CD4-positive, alpha-beta memory T cell (primary cell): ENCODE measurements at places on chromosomes 11 and 22.

GRCh38 chr11:60362241-60362640 is 16.1 kb upstream of the MS4A7 start:
- no peaks in the 10 kb centered on the region for H3K27me3 ChIP-seq
- H3K4me3 ChIP-seq: no peak overlapping the region
- DNase-seq: no peak
- H3K27ac ChIP-seq: no peak overlapping the region
- H3K4me1 ChIP-seq: no peaks in the 10 kb centered on the region
- no peaks in the 10 kb centered on the region for H3K36me3 ChIP-seq

GRCh38 chr11:57571606-57572005 is 4.1 kb upstream of the UBE2L6 start:
- no peak for DNase-seq
- no peak overlapping the region for H3K27ac ChIP-seq
- H3K36me3 ChIP-seq: no peaks in the 10 kb centered on the region

DNA sequence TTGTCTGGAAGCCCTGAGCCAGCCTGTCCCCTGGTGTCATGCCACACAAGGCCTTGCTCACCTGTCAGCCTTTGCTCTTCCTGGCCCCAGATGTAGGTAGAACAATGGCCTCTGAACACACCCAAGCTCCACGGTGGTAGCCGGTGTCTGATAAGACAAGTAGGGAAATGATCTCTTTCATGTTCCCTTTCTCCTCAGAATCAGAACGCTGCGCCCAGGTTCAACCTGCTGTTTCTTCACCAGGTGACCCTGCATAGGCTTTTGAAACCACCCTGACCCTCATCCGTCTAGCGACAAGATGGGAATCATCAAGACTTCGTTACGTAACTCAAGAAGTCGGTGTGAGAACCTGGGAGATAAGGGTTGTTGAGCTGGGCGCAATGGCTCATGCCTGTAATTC is 28.7 kb upstream of the YWHAH start:
- no peaks in the 10 kb centered on the region for H3K36me3 ChIP-seq
- H3K27ac ChIP-seq: no peak overlapping the region
- no peaks in the 10 kb centered on the region for H3K4me1 ChIP-seq
- H3K4me3 ChIP-seq: no peak overlapping the region
- no peak for DNase-seq

- H3K27me3 ChIP-seq: no peaks in the 10 kb centered on the region
- H3K4me3 ChIP-seq: no peak overlapping the region
- H3K36me3 ChIP-seq: no peaks in the 10 kb centered on the region
- no peak overlapping the region for H3K27ac ChIP-seq
- DNase-seq: no peak
- H3K4me1 ChIP-seq: no peaks in the 10 kb centered on the region
Measured at GRCh38 chr11:120548682-120549209, 37.2 kb downstream of the GRIK4 start.

GRCh38 chr11:119027561-119028345 is 2.9 kb downstream of the SLC37A4 start:
- peaks cover 37% of the 10 kb centered on the region for H3K4me1 ChIP-seq
- H3K4me3 ChIP-seq: no peak overlapping the region
- no peak overlapping the region for H3K27ac ChIP-seq
- H3K36me3 ChIP-seq: peaks cover 21% of the 10 kb centered on the region
- DNase-seq: no peak

- no peak overlapping the region for H3K4me3 ChIP-seq
- H3K27me3 ChIP-seq: no peaks in the 10 kb centered on the region
- DNase-seq: no peak
- no peak overlapping the region for H3K27ac ChIP-seq
- H3K4me1 ChIP-seq: no peaks in the 10 kb centered on the region
Measured at GRCh38 chr22:32310777-32311176, 46.9 kb upstream of the RFPL3 start.

- no peaks in the 10 kb centered on the region for H3K4me1 ChIP-seq
- no peak overlapping the region for H3K4me3 ChIP-seq
- no peak overlapping the region for H3K27ac ChIP-seq
- H3K27me3 ChIP-seq: no peaks in the 10 kb centered on the region
- no peak for DNase-seq
Measured at GRCh38 chr11:114616516-114616915, 20.9 kb upstream of the NXPE4 start.

- no peak for DNase-seq
- H3K4me1 ChIP-seq: no peaks in the 10 kb centered on the region
- H3K27ac ChIP-seq: no peak overlapping the region
- no peaks in the 10 kb centered on the region for H3K36me3 ChIP-seq
- H3K4me3 ChIP-seq: no peak overlapping the region
Measured at GRCh38 chr11:84564180-84564866, 1062.8 kb downstream of the DLG2 start.

DNA sequence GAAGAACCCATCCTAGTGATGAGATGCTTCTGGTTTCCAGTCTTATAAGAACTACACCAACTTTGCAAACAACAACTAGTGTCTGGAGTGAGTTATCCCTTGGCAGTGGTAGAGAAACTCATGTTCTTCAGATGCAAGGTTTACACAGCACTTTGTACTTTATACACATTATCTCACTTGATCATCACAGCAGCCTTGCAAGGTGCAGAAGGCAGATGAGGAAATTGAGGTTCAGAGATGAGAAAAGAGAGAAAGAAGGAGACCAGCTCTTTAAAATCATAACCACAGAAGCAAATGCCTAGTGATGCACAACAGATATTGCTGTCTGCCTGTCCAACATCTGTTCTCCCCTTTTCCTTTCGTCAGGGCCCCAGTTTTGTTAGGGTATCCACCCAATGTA is 16.7 kb upstream of the CD44 start:
- H3K4me3 ChIP-seq: no peak overlapping the region
- H3K36me3 ChIP-seq: no peaks in the 10 kb centered on the region
- H3K4me1 ChIP-seq: peaks cover 61% of the 10 kb centered on the region
- peak overlapping the region; percentile 28 for H3K27ac ChIP-seq
- no peaks in the 10 kb centered on the region for H3K27me3 ChIP-seq

DNA sequence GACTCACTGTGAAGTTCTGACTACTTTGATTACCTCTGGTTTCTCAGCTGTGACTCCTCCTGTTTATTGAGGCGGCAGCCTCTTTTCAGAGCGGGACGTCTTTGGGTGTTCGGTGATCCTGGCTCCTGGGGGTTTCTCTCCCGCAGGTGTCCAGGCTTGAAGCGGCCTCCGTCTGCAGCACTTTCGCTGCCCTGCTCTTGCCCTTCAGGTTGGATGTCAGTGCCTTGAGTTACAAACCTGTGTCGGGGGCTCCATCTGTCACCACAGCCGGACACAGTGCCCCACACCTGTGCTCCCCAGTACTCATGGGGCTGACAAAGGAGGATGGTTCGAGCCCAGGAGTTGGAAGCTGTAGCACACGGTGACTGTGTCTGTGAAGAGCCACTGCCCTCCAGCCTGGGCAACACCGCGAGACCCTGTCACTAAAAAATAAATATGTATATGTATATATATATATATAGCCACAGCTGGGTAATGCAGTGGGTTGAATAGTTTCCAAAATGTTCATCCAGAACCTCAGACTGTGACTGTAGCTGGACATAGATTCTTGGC is 104.1 kb downstream of the BRD1 start:
- H3K27ac ChIP-seq: no peak overlapping the region
- no peaks in the 10 kb centered on the region for H3K36me3 ChIP-seq
- DNase-seq: no peak
- H3K4me1 ChIP-seq: peaks cover 13% of the 10 kb centered on the region

DNA sequence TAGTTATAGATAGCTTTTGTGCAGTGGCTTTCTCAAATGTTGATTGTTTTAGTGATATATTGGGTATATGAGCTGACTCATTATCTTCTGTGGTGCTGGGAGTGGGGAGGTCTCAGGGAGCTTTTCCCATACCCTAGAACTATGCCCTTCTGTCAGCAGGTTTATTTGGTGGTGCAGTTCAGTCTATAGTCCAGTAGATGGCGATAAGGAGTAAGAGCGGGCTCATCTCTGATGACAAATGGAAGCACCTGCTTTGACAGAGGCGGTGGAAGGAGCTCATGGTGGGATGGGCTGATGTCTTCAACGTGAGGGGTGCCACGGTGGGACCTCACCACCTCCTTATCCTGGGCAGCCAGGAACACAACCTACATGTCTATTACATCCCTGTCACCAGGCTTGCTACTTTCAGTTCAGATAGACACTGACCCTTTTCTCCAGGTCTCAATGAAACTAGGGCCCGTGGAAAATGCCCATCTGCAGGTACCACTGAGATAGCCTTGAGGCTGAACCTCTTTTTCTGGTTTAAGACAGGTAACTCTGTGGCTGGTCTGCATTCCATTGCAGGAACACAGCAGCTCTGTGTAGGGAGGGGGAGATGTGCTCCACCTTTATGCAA is 13.0 kb upstream of the OR6A2 start:
- no peaks in the 10 kb centered on the region for H3K36me3 ChIP-seq
- H3K4me3 ChIP-seq: no peak overlapping the region
- H3K4me1 ChIP-seq: no peaks in the 10 kb centered on the region
- peak; percentile 39 for DNase-seq

GRCh38 chr11:130649801-130650200 is 201.4 kb downstream of the ADAMTS15 start:
- no peak overlapping the region for H3K27ac ChIP-seq
- no peak overlapping the region for H3K4me3 ChIP-seq
- no peaks in the 10 kb centered on the region for H3K36me3 ChIP-seq
- H3K4me1 ChIP-seq: no peaks in the 10 kb centered on the region

- no peak for DNase-seq
- H3K4me1 ChIP-seq: no peaks in the 10 kb centered on the region
- H3K36me3 ChIP-seq: no peaks in the 10 kb centered on the region
- H3K4me3 ChIP-seq: no peak overlapping the region
- H3K27ac ChIP-seq: no peak overlapping the region
Measured at GRCh38 chr22:30879415-30879797, 89.2 kb downstream of the MORC2 start.

DNA sequence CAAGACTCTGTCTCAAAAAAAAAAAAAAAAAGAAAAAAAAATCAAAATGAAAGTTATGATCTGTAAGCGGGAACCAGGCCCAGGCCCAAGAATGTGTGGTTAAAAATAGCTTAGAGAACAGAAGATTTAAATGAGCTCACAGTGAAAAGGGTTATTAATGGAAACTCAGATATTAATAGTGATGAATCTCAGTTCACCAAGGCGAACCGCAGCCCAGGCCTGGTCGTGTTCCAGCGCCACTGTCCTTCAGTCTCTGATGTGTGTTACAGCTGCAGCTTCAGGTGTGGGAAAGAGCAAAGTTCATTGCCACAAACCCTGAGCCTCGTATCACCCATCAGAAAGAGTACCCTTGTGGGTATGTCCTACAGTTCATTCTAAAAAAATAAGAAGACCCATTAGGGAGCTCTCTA is 107.1 kb downstream of the GAB2 start:
- H3K4me3 ChIP-seq: no peak overlapping the region
- no peaks in the 10 kb centered on the region for H3K27me3 ChIP-seq
- no peak for DNase-seq

GRCh38 chr11:96112192-96113128 is 188.6 kb upstream of the MTMR2 start:
- no peak overlapping the region for H3K27ac ChIP-seq
- no peaks in the 10 kb centered on the region for H3K36me3 ChIP-seq
- no peak overlapping the region for H3K4me3 ChIP-seq
- peaks cover 2% of the 10 kb centered on the region for H3K4me1 ChIP-seq
- no peak for DNase-seq

- H3K36me3 ChIP-seq: no peaks in the 10 kb centered on the region
- no peak for DNase-seq
- H3K27ac ChIP-seq: no peak overlapping the region
- no peak overlapping the region for H3K4me3 ChIP-seq
- H3K4me1 ChIP-seq: no peaks in the 10 kb centered on the region
Measured at GRCh38 chr11:109734566-109734965, 312.6 kb downstream of the C11orf87 start.

DNA sequence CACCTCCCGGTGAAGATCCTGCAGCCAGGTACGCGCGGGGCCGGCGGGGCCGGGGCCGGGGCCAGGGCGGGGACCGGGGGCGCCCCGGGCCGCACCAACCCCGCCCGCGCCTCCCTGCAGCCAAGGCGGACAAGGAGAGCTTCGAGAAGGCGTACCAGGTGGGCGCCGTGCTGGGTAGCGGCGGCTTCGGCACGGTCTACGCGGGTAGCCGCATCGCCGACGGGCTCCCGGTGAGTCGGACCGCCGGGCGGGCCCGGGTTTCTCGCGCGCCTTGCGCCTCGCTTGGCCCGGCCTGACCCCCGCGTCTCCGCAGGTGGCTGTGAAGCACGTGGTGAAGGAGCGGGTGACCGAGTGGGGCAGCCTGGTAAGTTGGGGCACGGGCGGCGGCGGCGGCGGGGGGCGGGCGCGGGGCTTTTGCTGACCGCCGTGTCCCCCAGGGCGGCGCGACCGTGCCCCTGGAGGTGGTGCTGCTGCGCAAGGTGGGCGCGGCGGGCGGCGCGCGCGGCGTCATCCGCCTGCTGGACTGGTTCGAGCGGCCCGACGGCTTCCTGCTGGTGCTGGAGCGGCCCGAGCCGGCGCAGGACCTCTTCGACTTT is 531 bp downstream of the PIM3 start:
- peak; percentile 35 for DNase-seq
- H3K36me3 ChIP-seq: peaks cover 22% of the 10 kb centered on the region
- peak overlapping the region; percentile 98 for H3K27ac ChIP-seq
- no peak overlapping the region for H3K4me3 ChIP-seq
- H3K4me1 ChIP-seq: peaks cover 31% of the 10 kb centered on the region
- no peaks in the 10 kb centered on the region for H3K27me3 ChIP-seq

- no peak for DNase-seq
- H3K27ac ChIP-seq: no peak overlapping the region
- peaks cover 31% of the 10 kb centered on the region for H3K4me1 ChIP-seq
- H3K36me3 ChIP-seq: no peaks in the 10 kb centered on the region
- H3K27me3 ChIP-seq: no peaks in the 10 kb centered on the region
Measured at GRCh38 chr22:39253435-39254070, 8.8 kb upstream of the PDGFB start.

DNA sequence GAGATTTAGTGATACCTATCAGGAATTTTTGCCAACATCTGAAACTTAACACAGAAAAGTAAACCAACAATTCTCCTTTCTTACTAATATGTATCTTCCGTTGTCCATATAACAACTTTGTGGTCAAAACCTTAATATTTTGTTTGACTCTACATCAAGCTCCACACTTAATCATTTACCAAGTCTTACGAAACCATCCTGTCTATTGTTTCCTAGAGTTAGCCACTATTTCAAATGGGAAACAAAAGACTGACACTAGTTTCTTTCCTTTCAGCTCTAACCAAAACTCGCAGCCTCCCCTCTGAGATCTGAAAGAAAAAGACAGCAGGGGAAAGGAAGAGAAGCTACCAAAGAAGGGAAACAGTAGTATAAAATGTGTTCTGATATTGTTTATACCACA is 26.5 kb upstream of the PRDM10 start:
- DNase-seq: no peak
- no peaks in the 10 kb centered on the region for H3K27me3 ChIP-seq
- H3K27ac ChIP-seq: no peak overlapping the region
- H3K36me3 ChIP-seq: no peaks in the 10 kb centered on the region
- H3K4me3 ChIP-seq: no peak overlapping the region

- H3K4me3 ChIP-seq: no peak overlapping the region
- H3K4me1 ChIP-seq: no peaks in the 10 kb centered on the region
- H3K27ac ChIP-seq: no peak overlapping the region
- H3K27me3 ChIP-seq: no peaks in the 10 kb centered on the region
Measured at GRCh38 chr11:59691156-59691555, 22.3 kb upstream of the PATL1 start.
